Cardiac septum (tissue), 1 donor: ENCODE measurements at places on chromosomes 7 and 10. TPM values are rescaled to one million over a fixed set of nuclear protein-coding genes. Genes with fewer than 3 reads are reported as not detected.

- DNase-seq = no peak
These were observed 101.6 kb downstream of the NPSR1 start for GRCh38 chr7:34759477-34760125.

DNA sequence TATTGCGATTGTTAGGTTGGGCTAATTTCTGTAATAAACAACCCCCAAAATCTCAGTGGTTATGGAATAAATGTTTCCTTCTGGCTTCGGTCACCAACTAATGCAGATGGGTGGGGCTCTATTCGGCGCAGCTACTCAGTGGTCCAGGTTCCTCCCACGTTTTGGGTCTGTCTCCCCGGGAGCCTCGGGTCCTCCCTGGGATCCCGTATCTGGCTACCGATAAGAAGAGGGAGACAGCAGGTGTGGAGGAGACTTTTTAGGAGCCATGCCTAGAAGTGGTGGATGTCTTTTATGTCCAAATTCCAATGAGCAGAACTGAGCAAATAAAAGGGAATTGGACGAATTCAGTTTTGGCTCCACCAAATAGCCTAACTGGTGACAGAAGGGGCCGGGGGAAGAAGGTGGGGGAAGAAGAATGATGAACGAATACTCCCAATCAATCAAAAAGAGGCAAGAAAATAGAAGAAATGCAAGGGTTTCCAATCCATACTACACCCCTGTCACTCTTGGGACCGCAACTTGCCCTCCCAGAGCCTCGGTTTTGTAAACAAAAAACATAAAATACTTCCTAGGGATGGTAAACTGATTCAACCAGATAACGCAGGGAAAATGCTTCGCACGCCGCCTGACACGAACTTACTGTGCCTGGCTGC, 498 bp upstream of the C10orf53 start:
- no peak for DNase-seq

GRCh38 chr7:7786595-7786994, 68.2 kb upstream of the RPA3 start:
- DNase-seq = no peak

- no peak for DNase-seq
These were observed 64.5 kb downstream of the MCMBP start for GRCh38 chr10:119807960-119808697.

DNA sequence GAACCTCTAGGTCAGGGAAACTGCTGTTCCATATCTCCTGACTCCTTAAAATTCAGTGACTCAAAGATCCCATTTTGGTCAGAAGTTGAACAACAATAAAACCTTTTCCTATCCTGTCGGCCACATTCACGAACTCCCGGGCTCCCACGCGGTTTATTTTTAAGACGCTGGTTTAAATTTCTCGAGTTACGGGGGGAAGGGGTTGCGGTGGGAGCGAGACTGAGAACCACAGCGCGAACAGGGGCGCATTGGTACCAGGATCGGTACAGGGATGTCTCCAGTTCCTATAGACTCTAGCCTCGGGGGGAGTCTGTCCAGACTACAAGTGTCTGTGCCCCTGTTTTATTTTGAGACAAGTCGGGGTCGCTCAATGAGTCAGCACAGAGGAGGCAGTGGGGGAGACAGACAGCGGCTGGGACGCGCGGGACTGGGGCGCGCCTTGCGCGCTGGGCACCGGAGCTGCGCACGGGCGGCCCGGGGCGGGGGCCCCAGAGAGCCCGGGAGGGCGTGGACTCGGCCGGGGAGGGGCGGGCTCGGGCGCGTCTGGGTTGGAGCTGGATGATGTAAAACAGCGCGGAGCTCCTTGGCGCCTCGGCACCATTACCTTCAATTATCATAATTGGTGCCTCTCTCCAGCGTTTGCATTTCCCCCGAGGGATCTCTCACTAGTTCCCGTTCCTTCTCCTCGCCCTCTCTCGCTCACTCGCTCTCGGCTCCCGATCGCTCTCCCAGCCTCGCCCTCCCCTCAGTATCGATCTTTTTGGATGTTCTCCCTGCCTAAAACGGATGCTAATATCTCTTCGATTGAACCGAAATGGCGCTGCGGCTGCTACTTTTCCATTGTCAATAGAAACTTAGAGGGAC, 8.7 kb upstream of the BAMBI start:
- DNase-seq = peak; percentile 81

GRCh38 chr7:149558149-149558861, 60.7 kb upstream of the ZNF746 start:
- no peak for DNase-seq

GRCh38 chr7:51344406-51345138, 28.0 kb upstream of the COBL start:
- no peak for DNase-seq

Gene CHST15
- total RNA-seq = 5.4 TPM

Gene AGR3
- total RNA-seq = not detected

Gene IL2RA
- 0.73 TPM for total RNA-seq
